ENCODE measurements at places on chromosomes 7 and 10.

DNA sequence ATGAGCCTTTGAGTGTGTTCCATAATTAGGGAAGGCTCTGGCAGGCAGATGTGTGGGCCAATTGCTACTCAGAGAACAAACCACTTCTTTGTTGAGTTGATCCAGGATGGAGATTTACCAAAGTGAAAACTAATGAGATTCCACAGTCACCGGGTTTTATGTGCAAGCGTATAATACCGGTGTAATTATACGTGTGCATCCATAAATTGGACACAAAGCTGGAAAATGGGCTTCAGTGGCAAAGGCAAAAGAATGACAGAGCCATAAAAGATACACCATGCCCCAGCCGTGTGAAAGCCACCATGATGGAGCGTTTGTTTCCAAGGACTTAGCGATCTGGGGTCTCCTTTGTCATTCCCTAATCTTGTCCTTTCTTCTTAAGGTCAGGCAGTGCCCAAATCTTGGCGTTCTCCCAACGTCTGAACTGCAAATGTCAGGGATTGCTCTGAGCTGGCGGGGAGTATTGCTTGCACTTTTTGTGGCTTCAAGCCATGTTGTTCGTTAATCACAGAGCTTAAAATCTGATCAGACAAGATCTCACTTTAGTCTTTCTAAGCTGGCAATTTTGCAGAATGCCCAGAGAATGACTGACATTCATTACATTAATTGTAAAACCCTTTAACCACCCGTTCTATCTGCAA, 70.1 kb downstream of the NPTX2 start:
- DNase-seq = peak; percentile 5

DNA sequence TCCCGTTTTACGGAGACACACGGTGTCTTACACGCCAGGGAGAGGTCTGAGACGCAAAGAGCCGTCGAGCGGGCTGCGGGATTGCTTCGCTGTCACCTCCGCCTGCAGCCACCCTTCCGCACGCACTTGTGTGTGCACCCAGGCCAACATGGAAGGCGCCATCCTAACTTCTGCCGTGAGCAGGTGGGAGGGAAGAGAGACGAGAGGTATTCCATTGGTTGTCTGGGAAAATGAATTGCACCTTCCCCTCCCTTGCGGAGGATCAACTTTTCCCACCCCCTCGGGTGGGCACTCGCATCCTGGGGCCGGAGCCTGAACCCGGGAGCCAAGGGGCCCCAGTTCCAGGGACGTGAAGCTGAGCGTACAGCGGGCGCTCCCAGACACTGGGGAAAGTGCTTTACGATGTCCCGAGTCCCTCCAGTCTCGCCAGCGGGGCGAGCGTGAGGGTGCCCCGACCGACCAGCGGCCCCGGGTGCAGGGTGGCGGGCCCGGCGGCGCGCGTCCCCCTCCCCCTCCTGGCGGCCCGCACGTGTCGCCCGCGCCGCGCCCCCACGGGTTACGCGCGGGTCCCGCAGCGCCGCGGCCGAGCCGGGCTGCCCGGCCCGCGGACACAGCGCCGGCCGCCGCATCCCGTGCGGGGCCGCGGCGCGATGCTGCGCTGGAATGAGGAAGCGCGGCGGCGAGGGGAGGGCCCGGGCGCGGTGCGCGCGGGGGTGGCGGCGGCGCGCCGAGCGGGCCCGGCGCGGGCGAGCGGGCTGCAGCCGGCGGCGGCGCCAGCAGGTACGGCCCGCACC, 984 bp upstream of the IKZF1 start:
- DNase-seq = peak; percentile 25

GRCh38 chr10:124497196-124497881, 35.7 kb downstream of the LHPP start:
- no peak for DNase-seq

DNA sequence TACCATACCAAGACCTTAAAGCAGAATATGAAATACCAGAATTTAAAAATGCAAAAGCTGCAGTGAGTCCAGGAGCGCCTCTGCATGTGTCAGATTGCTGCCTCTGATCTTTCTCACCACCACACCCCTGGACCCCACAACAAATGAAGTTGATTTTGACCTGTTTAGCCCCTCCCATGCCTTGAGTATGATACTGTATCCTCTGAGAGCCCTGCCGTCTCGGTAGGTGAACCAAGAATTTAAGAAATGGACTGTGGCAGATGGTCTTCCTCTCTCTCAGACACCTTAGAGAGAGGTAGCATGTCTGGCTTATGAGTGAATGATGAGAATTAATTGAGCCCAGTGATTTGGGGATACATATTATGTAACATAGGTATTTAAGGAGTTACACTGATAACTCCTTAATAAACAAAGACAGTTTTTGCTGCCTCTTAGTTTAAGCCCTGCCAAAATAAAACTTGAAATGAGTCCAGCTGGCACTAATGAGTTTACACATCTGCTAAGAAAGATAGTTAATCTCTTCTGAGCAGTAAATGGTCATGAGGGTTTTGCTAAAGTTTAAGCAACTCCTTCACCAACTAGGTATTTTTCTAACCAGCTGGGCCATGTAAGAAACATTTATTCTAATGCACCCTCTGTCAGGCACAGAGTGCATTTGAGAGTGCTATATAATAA, 4.5 kb upstream of the TFPI2 start:
- DNase-seq = no peak

- DNase-seq = peak; percentile 40
These were observed 961.5 kb downstream of the PCDH15 start for GRCh38 chr10:53839440-53840039.

- peak; percentile 79 for DNase-seq
These were observed 73.2 kb downstream of the GPR37 start for GRCh38 chr7:124692425-124692824.

DNA sequence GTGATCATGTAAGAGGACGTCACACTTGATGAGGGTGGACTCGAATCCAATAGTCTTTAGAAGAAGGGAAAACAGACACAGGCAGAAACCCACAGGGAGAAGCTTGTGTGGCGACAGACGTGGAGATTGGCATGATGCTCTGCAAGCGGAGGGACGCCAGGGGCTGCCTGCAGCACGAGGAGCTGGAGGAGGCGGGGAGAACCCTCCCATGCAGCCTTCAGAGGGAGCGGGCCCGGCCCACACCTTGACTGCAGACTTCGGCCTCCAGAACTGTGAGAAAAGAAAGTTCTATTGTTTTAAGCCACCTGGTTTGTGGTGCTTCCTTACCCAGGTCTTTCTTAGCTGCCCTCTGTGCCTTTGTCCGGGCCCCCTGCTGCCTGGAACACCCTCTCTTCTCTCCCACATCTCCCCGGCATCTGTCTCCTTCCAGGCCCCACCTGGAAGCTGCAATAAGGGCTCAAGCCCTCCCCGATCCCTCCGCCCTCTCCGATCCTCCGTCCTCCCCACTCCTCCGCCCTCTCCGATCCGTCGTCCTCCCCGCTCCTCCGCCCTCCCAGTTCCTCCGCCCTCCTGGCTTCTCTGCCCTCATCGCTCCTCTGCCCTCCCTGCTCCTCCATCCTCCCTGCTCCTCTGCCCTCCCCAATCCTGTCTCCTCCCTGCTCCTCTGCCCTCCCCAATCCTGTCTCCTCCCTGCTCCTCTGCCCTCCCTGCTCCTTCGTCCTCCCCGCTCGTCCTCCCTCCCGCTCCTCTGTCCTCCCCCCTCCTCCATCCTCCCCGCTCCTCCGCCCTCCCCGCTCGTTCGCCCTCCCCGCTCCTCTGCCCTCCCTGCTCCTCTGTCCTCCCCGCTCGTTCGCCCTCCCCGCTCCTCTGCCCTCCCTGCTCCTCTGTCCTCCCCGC, 17.4 kb upstream of the PRKAG2 start:
- no peak for DNase-seq

DNA sequence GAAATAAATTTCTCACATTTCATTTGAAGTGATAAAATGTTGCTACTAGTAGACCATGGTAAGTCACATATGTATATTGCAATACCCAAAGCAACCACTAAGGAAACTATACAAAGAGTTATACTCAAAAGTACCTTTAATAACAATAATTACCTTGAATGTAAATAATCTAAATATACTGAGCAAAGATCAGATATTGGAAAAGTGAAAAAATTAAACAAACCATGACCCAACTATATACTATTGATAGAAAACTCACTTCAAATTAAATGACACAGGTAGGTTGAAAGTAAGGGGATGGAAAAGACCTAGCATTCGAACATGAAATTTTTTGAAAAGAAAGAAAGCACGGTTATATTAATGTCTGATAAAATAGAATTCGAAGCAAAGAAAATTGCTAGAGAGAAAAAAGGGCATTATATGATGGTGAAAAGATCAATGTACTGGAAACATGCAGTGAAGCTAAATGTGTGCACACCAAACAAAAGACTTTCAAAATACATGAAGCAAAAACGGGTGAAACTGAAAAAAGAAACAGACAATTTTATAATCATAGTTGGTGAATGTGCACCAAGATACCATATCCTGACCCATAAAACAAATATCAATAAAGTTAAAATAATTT, 29.1 kb downstream of the TFPI2 start:
- DNase-seq = no peak

GRCh38 chr10:119368991-119369869, 161.9 kb downstream of the GRK5 start:
- no peak for DNase-seq

DNA sequence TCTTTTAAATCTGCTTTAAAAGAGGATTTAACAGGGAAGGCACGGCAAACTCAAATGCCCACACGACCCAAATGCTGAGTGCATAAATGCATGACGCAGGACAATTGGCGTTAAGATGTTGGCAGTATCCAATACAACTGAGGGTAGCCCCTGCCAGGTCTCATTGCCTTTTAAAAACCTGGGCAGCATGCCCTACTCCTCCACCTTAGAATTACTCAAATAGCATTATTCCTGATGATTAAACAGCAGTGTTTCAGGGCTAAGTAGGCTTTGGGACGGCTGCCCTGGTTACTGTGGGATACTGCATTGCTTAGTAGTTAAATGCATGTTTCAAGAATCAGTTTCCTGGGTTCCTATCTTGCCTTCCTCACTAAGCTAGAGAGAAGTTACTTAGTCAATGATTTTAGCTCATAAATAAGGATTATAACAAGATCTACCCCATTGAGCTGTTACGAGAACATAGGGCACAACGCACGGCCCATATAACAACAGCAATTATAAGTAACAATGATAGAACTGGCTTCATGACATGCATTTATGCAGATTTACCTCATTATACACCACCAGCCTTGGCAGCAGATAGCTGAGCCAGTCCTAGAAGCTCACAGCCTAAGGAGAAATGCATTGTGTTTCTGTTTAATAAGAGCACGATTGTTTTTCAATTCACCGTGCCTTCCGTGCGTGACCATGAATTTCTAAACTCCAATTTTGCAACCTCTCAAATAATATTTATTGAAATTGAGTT, 7.9 kb downstream of the TUBAL3 start:
- DNase-seq = peak; percentile 85

DNA sequence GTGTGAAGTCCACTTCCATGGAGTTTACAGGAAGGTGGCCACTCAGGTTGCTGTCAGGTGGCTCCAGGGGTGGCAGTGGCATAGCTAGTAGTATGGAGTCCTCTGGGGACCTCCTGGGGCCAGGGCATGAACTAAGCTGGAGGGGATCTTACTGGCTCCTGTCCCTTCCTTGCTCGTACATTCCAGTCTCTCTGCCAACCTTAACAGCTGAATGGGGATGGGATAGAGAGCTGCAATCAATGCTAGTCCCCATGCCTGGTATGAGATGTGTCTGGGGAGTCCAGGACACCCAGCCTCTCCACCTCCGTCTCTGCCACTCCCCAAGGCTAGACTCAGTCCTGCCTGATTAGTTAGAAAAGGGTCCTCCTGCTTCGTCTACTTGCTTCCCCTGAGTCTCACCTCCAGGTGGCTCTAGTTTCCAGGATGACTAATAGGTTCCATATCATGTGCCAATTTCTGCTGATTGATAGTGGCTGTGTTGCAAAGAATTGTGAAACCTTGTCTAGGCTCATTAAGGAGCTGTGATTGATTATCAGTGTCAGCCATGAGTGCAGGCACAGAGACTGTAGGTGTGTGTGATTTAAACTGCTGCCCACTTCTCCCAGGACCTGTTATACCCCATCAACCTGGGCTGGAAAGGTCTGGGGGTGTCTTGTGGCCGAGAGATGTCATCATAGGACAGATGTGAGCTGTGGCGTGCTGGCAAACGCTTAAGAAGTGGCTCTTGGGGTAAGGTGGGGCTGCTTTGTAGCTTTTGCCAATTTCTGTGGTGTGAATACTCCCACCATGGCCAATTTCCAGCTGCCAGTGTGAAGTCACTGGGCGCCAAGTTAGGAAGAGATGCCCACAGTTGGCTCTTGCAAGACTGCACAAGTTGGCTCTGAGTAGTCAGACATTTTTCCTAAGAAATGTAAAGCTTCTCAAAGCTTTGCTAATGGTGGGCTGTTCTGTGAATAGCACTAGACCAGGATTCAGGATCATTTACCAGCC, 59.8 kb downstream of the COL13A1 start:
- peak; percentile 93 for DNase-seq

GRCh38 chr10:28459453-28460144, 73.3 kb upstream of the WAC start:
- no peak for DNase-seq

All from astrocyte of the hippocampus (primary cell).